ENCODE measurements at places on chromosomes 7 and 10. TPM values are rescaled to one million over a fixed set of nuclear protein-coding genes. Genes with fewer than 3 reads are reported as not detected.

HOGA1 gene
- not detected for total RNA-seq

DNA sequence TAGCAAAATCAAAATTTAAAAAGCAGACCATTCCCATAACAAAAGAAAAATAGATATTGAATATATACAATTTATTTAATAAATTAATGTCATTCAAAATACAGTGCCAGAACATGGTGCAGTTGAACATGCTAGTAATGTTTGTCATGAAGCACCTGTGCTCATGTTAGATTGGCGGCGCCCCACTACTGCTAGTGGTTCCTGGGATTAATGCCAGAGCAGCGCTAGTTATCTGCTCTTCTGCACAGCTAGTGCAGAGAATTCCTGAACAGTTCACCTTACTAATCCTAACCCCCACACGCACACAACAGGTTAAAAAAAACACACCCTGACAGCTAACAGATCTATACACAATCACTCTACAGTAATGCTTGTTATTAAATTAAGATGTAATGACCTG is 23.4 kb downstream of the KBTBD2 start:
- no peak for DNase-seq

DNA sequence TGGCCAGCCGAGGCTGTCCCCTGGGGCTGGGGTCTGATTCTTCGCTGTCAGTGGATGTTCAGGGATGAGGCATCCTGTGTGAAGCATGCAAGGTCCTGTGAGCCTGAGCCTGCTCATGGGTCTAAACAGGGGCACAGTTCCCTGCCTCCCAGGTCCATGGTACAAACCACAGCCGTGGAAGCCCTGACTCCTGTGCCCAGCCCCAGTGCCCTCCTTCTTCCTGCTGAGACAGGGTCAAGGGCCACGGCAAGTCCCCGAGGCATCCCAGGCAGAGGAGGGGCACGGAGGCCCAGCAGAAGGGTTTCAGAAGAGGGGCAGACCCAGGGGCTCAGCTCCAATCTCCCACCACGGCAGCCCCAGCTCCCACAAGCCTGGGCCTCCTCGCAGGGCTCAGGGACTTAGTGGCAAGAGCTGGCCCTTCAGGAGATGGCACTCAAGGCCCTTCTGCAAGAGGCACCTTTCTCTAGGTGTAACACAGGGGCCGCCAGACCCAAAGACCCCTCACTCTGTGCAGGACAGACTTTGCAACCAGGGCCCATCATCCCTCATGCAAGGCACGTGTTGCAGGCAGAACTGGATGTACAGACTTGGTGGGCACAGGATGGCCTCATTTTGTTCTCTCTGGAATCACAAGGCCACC is 248.8 kb downstream of the TCERG1L start:
- no peak for DNase-seq

CHST12 gene
- total RNA-seq = 6.3 TPM

DNA sequence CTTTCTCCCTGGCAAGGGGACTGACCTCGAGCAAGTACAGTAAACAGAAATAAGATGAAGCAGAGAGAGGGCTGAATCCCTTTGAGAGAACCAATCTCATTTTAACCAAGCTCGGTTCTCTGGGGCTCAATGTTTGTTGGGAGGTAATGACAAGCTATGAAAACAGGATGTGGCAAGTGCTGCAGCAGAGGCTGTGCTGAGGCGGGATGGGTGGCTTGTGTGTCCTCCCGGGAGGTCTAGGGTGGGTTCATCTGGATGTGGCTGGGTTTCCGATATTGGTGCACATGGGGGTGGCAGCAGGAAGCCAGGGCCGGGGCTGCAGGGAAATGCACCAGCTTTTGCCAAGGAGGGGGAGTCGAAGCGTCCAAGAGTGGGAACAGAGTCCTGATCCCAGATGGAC is 84.5 kb downstream of the AOAH start:
- DNase-seq = peak; percentile 57

GRCh38 chr7:49623943-49624342 is 149.5 kb upstream of the VWC2 start:
- DNase-seq = no peak

GRCh38 chr10:47152861-47153349 is 147.1 kb upstream of the GDF10 start:
- no peak for DNase-seq
